ENCODE measurements at places on chromosomes 5 and 9.

GRCh38 chr5:38554403-38554802 is 2.0 kb downstream of the LIFR start:
- DNase-seq = no peak

- DNase-seq = no peak
These were observed 492 bp upstream of the FAM169A start for GRCh38 chr5:74866596-74867162.

GRCh38 chr9:24218656-24219055 is 327.0 kb downstream of the IZUMO3 start:
- DNase-seq = no peak

GRCh38 chr9:117720066-117720465 is 15.9 kb downstream of the TLR4 start:
- no peak for DNase-seq

GRCh38 chr5:179387151-179388110 is 42.2 kb upstream of the ADAMTS2 start:
- DNase-seq = no peak

DNA sequence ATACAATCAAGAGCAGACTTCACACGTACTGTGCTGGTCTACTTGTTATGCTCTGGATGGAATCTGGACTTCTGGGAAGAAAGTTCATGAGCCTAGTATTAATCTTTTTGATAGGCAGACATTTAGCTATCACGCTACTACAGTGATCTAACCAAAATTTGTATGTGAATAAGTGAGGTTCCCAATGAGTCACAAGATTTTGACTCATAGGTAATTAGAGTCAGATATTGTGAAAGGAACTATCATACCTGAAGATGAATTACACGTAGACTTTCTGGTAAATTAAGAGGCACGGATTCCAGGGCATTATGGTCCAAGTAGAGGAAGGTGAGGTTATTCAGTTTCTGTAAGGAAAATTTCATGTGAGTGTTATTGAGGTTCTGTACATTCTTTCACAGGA is 18.4 kb downstream of the OGN start:
- DNase-seq = no peak

GRCh38 chr5:135210286-135211055 is 176.4 kb upstream of the PITX1 start:
- peak; percentile 26 for DNase-seq

DNA sequence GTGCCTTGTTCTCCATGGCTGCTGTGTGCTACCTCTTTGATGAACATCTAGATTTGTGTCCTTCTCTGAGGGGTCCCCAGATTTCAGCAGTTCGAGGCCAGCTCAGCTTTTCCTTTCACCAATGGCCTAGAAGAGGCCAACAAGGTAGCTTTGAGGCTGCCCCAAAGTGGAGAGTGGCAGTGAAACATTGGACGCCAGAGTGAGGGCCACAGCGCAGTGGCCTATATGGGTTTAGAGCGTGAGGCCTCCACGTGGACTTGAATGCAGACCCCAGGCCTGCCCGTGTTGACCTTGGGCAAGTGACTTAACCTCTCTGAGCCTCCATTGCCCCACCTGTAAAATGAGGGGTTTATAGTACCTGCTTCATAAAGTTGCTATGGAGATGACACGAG is 11.8 kb downstream of the MYOZ3 start:
- no peak for DNase-seq

DNA sequence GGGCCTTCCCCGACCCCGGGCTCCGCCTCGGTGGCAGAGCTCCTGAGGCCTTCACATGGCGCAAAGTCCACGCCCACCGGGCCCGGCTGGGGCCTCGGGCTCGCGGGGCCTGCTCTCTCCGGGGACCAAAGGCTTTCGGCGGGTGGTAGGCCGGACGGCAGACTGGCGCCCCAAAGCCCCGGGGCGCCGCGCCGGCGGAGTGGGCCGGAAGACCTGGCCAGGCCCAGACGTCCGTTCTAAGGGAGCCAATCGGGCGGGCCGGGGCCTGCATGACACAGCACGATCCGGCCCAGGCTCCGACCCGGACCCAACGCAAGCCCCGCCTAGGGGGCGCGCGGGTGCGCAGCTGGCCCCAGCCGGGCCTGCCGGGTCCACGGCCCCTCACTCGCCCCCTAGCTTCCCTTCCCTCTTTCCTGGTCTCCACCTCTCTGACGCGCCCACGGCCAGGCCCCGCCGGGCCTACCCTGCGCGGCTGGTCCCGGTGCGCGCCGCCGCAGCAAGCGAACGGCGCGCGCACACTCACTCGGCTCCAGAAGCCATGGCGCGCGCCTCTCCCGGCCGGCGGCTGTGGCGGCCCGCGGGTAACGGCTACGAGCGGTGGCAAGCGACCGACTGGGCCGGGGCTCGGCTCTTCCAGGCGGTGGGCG is 488 bp downstream of the VCP start:
- peak; percentile 93 for DNase-seq

DNA sequence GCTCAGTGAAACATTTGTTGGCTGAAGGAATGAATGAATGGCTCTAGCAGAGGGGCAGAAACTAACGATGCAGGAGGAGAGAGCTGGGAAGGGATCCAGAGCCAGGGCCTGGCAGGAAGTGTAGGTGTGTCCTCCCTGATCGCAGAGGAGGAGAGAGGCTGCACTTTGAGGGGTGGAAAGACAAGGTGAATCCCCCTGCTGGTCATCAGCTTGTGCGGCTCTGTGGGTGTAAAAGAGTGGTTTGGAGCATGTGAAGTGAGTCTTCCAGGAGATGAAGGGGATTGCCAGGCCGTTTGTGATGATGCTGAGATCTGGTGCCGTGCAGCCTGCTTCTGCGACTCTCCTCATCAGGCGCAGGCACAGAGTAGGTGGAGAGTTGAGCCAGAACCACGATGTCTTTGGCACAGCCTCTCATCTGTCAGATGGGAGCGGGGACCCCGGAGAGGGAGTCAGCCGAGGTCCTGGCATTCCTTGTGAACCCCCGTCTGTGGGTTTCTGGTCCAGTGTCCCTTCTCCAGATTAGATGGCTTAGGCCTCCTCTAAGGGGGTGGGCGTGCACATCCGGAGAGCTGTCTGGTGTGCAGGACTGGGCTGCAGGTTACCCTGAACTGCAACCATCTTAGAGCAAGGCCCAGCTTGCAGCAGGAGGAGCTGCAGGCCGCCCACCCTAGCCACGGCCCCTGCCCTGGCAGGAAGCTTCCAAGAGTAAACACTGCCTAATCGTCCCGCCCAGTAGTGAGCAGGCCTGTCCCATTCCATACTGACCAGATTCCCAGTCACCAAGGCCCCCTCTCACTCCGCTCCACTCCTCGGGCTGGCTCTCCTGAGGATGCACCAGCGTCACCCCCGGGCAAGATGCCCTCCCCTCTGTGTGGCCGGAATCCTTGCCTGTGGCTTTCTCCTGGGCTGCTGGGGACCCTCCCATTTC is at the start of gene ADAMTS13:
ADAMTS13 (plus strand) TSS at position 753 of the 928 bp plus-strand sequence; CDS start at position 830, 77 bp downstream.
- no peak for DNase-seq

DNA sequence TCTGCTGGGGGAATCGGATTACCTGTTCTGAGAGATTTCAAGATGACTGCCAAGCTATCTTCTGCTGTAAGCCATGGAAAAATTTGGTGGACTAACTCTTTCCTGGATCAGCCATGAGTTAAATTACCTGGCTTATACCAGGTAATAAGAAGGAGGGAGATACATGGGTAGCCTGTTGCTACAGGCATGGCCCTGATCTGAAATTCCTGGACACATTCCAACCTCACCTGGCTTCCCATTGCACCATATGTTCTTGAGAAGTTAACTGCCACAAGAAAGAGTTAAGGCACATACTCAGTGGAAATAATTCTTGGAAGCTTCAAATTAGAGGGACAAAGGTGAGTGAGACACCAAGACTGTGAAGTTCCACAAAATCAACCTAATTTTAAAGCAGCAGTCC is 371.3 kb downstream of the ACTL7B start:
- DNase-seq = no peak

DNA sequence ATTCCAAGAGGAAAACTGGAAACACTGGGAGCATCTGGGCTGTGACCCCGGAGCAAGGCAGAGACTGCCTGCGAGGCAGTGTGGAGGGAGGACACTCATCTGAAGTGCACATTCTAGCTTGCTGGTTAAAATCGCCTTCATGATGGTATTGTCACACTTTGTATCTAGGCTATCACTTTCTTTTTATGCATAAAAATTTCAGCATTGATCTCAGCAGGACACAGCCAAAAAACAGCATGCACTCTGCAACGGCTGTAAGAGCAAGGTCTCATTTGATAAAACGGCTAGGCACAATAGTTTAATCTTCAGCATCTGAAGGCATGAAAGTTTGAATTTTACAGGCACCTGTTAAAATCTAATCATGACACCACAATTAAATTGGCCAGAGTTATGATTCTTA is 110.8 kb upstream of the IRX1 start:
- DNase-seq = no peak

GRCh38 chr5:124651663-124652513 is 94.6 kb downstream of the ZNF608 start:
- DNase-seq = peak; percentile 69

- no peak for DNase-seq
These were observed 31.5 kb downstream of the LNPEP start for GRCh38 chr5:96967400-96967799.

DNA sequence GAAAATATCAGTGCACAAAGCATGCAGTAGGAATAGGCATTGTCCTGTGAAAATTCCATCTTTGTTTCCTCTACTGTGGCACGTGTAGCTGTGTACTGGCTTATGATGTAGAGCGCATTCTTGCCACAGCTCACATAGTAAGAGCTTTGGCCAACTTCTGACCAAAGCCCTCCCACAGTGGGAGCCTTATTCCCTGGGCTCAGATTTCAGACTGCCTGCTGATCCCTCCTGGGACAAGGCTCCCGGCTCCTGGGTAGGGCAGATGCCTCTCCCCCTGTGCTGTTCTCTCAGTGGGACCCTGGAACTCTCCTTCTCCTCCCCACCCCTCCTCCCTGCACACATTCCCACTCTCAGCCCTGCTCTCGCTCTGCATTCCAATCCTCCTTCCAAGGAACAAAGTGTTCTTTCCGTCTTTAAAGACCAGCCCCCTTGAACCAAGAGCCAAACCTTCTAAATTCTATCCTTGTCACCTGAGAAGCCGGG is 17.5 kb downstream of the LCP2 start:
- no peak for DNase-seq

GRCh38 chr5:26295541-26295940 is 742.8 kb downstream of the CDH9 start:
- DNase-seq = no peak

DNA sequence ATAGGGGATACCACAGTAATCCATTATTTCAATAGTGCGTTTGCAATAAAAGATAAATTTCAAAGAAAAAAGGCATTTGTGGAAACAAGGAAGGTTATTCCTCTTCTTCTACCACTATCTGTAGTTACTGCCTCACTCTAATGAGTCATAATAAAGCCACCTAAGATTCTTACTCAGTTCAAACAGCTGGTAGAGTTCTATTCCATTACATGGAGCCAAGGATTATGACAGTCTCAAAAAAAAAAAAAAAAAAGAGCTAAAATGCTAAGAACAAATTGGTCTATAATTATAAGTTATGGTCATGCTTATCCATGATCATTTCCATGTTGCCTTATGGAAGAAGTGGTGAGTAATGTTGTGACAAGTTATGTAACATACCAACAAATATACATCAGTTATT is 46.3 kb downstream of the DENND1A start:
- DNase-seq = no peak

DNA sequence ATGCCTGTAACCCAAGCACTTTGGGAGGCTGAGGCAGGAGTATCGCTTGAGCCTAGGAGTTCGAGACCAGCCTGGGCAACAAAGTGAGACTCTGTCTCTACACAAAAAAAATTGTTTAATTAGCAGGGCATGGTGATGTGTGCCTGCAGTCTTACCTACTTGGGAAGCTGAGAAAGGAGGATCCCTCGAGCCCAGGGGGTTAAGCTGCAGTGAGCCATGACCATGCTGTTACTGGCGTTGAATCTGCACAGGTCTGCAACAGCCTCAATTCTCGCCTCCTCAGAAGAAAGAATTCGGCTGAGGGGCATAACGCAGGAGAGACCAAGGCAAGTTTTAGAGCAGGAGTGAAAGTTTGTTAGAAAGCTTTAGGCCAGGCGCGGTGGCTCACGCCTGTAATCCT is 18.0 kb downstream of the CCT5 start:
- DNase-seq = no peak

DNA sequence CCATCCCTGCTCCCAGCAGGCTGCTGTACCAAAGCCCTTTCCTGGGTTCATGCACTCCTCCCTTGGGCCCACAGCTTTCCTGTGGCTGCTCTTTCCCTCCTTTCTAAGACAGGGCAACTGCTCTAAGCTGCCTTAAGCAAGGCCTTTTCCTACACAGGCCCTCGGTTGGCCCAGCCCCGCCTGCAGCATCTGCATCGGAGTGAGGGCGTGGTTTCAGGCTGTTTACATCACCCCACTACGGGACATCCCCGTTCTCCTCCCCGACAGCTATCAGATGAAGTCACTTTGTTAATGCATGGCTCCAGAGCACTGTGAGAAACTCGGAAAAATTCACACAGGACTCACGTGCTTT is 3.4 kb downstream of the DPH7 start:
- no peak for DNase-seq

- DNase-seq = peak; percentile 32
These were observed 83.7 kb upstream of the DHFR start for GRCh38 chr5:80738466-80738865.

GRCh38 chr5:146069780-146070099 is 35.6 kb downstream of the PLAC8L1 start:
- DNase-seq = no peak

DNA sequence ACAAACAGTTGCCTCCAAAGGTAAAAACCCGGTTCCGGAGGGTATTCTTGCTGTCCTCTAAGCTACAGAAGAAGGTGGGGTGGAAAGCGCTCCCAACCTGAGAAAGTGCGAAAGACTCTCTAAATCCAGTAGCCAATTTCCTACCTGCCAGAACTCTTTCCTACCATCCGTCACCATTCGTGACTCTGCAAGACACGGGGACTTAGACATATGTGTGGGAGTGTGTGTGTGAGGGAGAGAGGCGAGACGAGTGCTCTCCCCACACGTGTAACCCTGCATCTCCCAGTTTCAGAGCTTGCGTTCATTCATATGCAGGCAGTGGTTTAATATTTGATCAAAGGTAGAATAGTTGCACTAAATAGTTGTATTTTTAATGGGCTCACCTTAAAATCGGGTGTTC is 473 bp upstream of the GABRA1 start:
- DNase-seq = no peak

DNA sequence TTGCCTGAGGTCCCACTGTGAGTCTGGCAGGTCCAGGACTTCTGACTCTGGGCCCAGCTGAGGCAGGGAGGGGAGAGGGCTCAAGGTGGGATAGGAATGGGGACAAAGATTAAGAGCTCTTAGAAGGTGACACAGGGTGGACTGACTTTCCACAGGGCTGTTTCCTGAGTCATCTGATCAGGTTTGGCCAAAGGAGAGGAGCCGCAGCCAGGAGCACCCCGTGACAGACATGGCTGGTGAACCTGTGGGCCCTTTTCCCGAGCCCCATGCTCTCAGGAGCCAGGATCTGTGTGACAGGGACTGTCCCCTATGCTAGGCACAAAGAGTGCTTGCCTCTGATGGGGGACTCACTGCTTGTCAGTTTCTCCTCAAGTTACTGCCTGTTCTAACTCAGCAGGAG is 37.8 kb downstream of the COL27A1 start:
- DNase-seq = no peak

- peak; percentile 64 for DNase-seq
These were observed 18.4 kb upstream of the CNTLN start for GRCh38 chr9:17116400-17116837.
